Stimulated activated CD4-positive, alpha-beta T cell treated with anti-CD3 and anti-CD28 coated beads, TNF-alpha, amount 100 ng/mL, for 24 hours (primary cell): ENCODE measurements at places on chromosomes 6 and 20.
A peak's percentile ranks its signal among the peaks of the same experiment; 100 is the strongest.

- DNase-seq: no peak
Measured at GRCh38 chr6:136403110-136403980, 113.7 kb upstream of the BCLAF1 start.

GRCh38 chr20:61850926-61851900 is 214.5 kb downstream of the TAF4 start:
- DNase-seq: no peak

- DNase-seq: no peak
Measured at GRCh38 chr20:35489717-35490116, 34.3 kb downstream of the CEP250 start.

DNA sequence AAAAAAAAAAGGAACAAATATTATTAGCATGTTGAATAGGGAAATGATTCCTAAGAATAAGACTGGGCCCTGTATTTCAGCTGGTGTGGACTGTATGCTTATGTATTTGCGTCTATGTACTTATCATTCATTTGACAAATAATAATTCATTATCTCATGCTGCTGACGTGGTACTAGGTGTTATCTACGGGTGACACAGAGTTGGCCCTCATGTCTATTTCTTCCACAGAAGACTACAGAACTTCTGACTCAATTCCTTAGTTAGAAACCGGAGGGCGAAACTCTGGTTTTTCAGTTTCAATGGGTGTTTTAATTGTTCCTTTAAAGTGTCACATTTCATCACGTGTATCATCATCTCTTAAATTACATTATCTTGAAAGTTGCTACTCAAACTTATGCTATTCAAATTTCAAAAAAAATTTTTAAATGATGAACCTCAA is 305.9 kb downstream of the CLIC5 start:
- DNase-seq: peak; percentile 43

DNA sequence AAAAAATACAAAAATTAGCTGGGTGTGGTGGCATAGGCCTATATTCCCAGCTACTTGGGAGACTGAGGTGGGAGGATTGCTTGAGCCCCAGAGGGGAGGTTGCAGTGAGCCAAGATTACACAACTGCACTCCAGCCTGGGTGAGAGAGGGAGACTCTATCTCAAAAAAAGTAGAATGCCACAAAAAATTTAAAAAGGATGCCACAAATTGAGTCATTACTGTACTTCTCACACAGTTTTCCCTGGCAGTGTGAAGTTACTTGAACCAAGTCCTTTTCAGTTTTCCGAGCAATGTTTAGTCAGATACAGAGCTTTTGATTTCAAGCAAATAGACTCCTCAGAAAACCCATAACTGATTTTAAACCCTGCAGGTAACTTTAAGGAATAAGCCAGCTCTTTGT is 53.3 kb downstream of the TNFRSF21 start:
- DNase-seq: no peak

DNA sequence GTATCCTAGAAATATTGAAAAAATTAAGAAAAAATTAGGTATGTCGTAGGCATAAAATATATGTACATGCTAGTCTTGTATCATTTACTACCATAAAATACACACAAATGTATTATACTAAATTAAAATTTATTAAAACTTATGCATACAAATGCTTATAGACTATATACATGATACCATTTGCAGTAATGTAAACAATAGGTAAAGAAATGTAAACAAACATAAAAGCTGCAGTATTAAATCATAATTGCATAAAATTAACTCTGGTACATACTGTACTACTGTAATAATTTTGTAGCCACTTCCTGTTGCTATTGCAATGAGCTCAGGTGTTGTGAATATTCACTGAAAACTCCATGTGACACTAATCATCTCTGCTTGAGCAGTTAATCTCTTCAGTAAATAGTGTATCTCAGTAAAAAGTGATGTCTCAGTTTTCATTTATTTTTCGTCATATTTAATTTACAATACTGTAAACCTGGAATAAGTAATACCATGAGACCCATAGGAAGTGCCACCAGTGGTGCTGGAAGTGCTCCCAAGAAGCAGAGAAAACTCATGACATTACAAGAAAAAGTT is 29.3 kb downstream of the RALGAPB start:
- DNase-seq: no peak

GRCh38 chr20:38121741-38122140 is 43.3 kb downstream of the TGM2 start:
- DNase-seq: no peak

DNA sequence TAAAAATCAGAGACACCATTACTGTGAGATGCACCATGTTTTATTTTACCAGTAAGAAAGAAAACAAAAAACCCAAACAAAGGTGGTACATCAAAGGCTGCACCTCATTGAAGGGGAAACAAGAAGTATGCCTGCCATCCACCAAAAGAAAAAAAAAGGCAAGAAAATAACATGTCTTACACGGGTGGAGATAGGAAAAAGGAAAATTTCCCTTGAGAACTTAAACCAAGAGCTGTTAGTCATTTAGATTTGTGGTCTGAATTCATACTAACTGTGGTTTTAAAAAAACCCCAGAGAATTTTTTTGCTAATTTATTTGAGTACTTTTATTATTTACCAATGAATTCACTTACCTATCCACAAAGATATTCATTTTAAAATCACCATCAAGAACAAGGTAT is 144.0 kb downstream of the LRRC1 start:
- no peak for DNase-seq

- DNase-seq: no peak
Measured at GRCh38 chr20:16412906-16413305, 160.3 kb downstream of the KIF16B start.

DNA sequence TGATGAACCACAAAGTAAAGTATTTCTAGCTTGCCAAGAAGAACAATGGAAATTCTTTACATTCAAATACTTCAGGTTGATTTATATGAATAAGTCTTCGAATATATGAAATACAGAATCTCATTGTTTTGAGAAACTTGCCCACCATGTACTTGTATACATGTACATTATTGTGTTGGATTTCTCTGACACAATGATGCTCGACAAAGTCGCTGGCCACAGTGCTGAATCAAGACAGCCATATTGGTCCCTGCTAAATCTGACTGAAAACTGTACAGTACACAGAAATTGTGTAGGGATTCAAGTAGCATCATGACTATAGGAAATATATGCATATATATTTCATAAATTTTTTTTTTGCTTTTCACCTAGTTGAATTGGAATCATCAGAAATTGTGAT is 13.1 kb upstream of the LIN28B start:
- no peak for DNase-seq

DNA sequence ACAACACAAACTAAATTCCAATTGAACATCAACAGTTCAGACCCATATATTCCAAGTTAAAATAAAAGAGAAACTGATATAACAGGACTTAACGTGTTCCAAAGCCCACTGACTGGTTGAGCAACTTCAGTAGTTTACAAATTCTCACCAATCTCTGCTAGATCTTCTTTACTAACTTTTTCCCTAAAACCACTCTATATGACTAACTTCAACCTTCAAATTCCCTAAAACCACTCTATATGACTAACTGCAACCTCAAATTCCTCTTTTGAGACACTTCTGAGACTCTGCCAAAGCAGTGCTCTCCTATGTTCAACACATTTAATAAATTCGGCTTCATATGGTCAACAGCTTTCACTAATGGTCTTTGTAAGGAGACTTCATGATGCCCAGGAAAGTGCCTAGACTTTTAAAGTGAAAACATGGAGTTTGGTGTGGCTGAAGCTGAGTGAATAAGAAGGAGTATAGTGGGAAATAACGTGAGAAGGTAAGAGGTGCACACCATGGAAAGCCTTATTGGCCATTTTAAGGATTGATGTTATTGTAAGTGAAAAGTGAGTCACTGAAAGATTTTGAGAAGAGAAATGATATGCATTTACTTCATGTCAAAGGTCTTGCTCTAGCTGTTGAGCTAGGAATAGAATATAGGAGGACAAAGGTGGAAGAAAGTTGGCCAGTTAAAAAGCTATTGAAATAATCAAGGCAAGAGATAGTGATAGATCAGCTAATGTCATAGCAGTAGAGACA is 134.0 kb upstream of the HCRTR2 start:
- DNase-seq: no peak

GRCh38 chr6:152310371-152310954 is 326.7 kb downstream of the SYNE1 start:
- DNase-seq: no peak

GRCh38 chr20:11221046-11221445 is 547.2 kb upstream of the JAG1 start:
- no peak for DNase-seq

DNA sequence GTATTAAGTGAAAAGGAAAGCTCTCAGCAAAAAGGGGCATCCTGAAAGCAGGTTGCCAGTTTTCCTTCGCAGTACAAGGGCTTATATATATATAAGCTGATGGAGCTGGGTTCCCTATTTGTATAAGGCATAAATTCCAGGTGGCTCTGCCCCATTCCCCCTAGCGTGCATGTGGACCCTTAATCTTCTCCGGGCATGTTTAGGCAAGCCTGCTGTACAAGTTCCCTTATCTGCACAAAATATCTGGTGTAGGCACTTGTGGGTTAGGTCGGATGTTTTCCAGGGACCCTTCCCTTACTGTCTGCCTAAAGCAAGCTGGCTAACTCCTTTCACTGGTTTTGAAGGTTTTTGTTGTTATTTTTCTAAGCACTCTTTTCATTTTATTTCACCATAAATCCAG is 140.7 kb downstream of the FUT9 start:
- no peak for DNase-seq

DNA sequence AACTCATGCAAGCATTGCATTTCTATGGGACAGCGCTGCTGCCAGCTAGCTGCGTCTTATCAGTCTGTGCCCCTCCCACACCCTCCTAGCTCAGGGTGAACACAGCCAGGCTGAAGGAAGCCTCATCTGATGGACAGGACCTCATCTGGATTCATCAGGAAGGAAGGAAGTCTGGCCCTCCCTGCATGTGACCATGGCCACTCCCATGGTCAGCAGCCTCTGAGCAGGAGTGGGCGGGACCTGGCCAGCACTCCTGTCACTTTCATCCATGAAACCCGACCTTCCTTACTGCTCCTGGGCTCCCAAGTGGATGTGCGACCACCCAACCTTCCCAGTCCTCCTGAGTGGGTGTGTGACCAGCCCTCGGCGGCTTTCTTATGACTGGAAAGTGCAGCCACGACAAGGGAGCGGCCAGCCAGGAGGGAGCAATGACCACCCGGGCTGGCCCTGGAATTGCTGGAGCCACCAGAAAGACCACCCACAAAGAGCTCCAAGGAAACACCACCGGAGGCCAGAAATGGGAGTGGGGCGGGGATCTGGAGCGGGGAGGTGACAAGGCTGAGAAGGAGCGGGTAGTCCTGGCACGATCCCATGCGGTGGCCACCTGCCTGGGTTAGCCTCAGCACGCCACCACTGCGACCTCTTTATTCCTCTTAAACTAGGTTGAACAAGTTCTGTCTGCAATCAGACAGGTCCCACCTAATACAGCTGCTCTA is 241.2 kb downstream of the TTLL2 start:
- no peak for DNase-seq

GRCh38 chr6:111691345-111692225 is 85.9 kb upstream of the TRAF3IP2 start:
- DNase-seq: no peak

DNA sequence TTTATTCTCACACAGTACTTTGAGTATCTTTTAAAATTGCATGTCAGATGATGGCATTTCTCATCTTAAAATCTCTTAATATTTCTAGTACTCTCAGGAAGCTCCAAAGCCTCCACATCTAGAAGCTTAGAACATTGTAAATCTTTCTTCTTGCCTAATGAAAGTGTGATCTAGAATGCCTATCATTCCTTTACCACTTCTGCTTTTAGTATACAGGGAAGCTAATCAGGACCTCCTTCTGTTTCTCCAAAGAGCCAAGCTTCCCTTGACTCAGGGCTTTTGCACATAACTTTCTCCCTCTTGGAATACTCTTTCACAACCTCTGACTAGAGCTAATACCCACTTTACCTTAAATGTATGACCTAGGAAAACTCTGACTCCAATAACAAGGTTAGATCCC is 7.5 kb upstream of the ELOVL4 start:
- DNase-seq: no peak

DNA sequence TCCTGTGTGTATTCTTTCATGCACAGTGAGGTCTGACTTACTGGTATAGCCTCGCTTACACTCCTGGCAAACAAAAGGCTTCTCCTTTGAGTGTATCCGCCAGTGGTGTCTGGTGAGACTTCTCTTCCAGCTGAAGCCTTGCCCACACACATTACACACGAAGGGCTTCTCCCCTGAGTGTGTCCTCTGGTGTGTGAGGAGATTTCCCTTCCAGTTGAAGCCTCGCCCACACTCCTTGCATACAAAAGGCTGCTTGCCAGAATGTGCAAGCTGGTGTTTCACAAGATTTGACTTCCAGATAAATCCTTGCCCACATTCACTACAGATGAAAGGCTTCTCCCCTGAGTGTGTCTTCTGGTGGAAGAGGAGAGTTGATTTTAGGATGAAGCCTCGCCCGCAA is 21.5 kb downstream of the ZNF337 start:
- DNase-seq: no peak

DNA sequence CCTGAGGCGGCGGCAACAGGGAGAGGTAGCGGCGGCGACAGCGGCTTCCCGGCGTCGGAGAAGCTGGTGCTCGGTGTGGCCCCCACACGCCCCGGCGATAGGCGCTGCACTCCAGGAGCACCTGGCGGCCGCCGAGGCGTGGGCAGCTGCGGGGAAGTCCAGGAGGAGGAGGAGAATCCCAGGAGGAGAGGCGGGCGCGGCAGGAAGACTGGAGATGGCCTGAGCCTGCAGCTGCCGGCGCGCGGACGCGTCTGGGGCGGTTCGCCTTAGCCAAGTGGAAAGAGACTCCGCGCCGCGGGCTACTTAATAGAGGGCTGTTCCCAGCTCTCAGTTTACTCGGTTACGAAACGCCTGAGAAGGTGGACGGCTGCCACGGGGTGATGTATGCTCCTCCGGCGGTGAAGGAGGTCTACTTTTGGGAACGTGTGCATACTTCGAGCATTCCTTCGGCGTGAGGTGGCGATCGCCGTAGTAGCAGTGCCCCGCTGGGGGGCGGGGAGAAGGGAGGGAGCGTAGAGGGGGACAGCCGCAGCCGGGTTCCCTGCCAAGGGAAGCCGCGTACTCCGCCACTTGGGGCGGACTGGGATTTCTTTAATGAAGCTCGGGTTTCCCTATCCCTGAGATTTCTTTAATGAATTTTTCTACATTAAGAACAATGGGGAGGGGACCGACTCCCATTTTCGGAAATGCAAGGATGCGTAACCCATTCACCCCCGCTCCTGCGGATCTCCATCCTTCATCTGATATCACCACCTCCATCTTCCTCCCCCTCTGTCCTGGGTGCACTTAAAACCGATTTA is at the start of gene COL12A1:
TSS of gene COL12A1 (minus strand) at position 278 of the 800 bp plus-strand sequence. CDS start 3,261 bp downstream, outside the sequence.
- no peak for DNase-seq

- no peak for DNase-seq
Measured at GRCh38 chr6:144647971-144648651, 363.0 kb downstream of the UTRN start.

GRCh38 chr6:15770347-15771143 is 107.7 kb upstream of the DTNBP1 start:
- DNase-seq: no peak

DNA sequence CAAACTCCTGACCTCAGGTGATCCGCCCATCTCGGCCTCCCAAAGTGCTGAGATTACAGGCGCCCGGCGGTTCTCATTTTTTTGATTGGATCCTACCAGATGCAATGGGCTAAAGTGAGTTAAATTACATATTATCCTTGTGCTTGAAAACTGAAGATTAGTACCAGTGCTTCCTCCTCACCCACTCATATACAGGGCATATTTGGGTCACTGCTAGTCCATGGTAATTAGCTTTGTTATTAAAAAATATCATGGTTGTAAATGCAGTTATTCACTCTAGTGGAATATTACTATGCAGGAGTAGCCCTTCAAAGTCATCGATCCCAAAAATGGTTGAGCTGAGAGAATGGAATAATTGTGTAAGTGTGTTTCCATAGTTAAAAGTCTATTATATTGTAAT is 26.5 kb downstream of the ZNF292 start:
- no peak for DNase-seq
